ENCODE measurements at places on chromosomes 3 and 15.

DNA sequence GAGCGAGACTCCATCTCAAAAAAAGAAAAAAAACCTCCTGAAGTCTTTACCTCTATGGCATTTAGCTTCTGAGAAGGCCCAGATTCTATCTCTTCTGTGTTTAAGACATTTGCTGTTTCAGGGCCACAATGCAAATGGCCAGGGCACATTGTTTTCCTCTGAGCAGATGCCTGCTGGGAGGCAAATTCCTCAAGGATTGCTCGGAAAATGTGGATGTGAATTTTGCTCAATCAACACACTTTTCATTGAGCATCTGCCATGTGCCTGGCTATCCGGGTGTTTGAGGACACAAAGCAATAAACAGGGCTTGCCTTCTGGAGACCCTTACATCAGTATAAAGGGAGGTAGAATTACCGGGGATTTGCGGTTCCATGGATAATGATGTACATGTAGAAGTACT, 20.0 kb downstream of the TRIM71 start:
- DNase-seq = no peak

GRCh38 chr15:27983496-27983895, 115.6 kb downstream of the OCA2 start:
- DNase-seq = no peak

- DNase-seq = no peak
These were observed 230.9 kb upstream of the UBE2E1 start for GRCh38 chr3:23574822-23575315.

- no peak for DNase-seq
These were observed 14.7 kb downstream of the PGBD4 start for GRCh38 chr15:34116620-34117019.
